ENCODE measurements at places on chromosomes 6 and 20.

GRCh38 chr20:22691369-22692118, 107.2 kb upstream of the FOXA2 start:
- DNase-seq = peak; percentile 68

GRCh38 chr20:51220293-51220706, 197.4 kb upstream of the KCNG1 start:
- DNase-seq = peak; percentile 16

GRCh38 chr6:156279261-156279969, 497.8 kb upstream of the ARID1B start:
- no peak for DNase-seq

- no peak for DNase-seq
Measured at GRCh38 chr6:149211046-149211571, 106.4 kb upstream of the TAB2 start.
